ENCODE measurements at places on chromosomes 11 and 22. TPM values are rescaled to one million over a fixed set of nuclear protein-coding genes. Genes with fewer than 3 reads are reported as not detected.

Gene OR4D5
- total RNA-seq = not detected

Gene SLC37A2
- total RNA-seq = 0.12 TPM

Gene KCNJ1
- total RNA-seq = not detected

Gene THAP12
- total RNA-seq = 46.0 TPM

Gene NXPE4
- total RNA-seq = not detected

Gene OR56A1
- total RNA-seq = not detected

Gene EIF4G2
- 972 TPM for total RNA-seq

Gene NF2
- total RNA-seq = 12.1 TPM

Gene FIBP
- 86.5 TPM for total RNA-seq

Gene PHOX2A
- not detected for total RNA-seq

Gene OR6M1
- total RNA-seq = not detected

Gene SLCO2B1
- 4.2 TPM for total RNA-seq

Gene LMO2
- total RNA-seq = 0.22 TPM

Gene VSIG10L2
- not detected for total RNA-seq

Gene GRK3
- 3.6 TPM for total RNA-seq

Gene OR5A1
- total RNA-seq = not detected

Gene GDPD4
- not detected for total RNA-seq

Gene TMEM109
- total RNA-seq = 125 TPM

Gene FIBIN
- not detected for total RNA-seq

Gene TBX10
- total RNA-seq = not detected

Gene MN1
- total RNA-seq = 4.0 TPM

Gene DCHS1
- 0.06 TPM for total RNA-seq

Gene LYVE1
- 0.13 TPM for total RNA-seq

Gene PKP3
- total RNA-seq = 39.9 TPM

Gene ZP1
- 0.09 TPM for total RNA-seq

Gene CCDC81
- 0.18 TPM for total RNA-seq

Gene DERL3
- total RNA-seq = 0.17 TPM

Gene TYR
- total RNA-seq = not detected

Gene CCDC87
- total RNA-seq = 0.54 TPM

Gene OR2D2
- not detected for total RNA-seq

Gene CHRDL2
- 4.8 TPM for total RNA-seq

Gene ANGPTL5
- 0.05 TPM for total RNA-seq

Gene TESMIN
- total RNA-seq = 5.9 TPM

Gene DDI1
- total RNA-seq = not detected

Gene SLC22A8
- not detected for total RNA-seq

Gene SHISA8
- 0.18 TPM for total RNA-seq

Gene PGA5
- not detected for total RNA-seq

Gene ACP2
- total RNA-seq = 25.2 TPM

Gene EWSR1
- 216 TPM for total RNA-seq

Gene P2RX6
- total RNA-seq = 0.70 TPM

Gene RFPL3
- not detected for total RNA-seq

Gene UBASH3B
- 38.2 TPM for total RNA-seq

Gene FAM83F
- not detected for total RNA-seq

Gene CARD10
- 38.4 TPM for total RNA-seq

Gene TSPAN18
- 2.4 TPM for total RNA-seq

Gene MS4A6A
- not detected for total RNA-seq

Gene GALNT18
- total RNA-seq = 19.7 TPM
